COR-L47 (cell line): ENCODE measurements at places on chromosomes 13 and 19.
A peak's percentile ranks its signal among the peaks of the same experiment; 100 is the strongest.

DNA sequence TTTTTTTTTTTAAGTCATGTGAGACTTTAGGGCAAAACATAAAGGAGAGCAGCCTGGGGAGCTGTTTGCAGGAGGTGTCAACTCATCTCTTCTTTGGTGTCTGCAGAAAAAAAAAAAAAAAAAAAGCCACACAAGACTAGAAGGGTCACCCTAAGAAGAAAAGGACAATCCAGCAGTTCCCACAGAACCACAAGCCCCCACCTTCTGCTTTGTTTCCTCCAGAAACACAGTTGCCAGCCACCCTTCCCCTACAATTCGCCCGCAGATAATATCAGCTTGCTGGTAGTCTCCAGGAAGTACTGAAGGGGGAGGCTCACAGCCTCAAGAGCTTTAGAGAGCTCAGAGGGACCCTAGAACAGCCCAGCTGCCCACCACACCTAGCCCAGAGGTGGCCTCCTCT, 22.3 kb upstream of the ZBTB7A start:
- no peak for DNase-seq

DNA sequence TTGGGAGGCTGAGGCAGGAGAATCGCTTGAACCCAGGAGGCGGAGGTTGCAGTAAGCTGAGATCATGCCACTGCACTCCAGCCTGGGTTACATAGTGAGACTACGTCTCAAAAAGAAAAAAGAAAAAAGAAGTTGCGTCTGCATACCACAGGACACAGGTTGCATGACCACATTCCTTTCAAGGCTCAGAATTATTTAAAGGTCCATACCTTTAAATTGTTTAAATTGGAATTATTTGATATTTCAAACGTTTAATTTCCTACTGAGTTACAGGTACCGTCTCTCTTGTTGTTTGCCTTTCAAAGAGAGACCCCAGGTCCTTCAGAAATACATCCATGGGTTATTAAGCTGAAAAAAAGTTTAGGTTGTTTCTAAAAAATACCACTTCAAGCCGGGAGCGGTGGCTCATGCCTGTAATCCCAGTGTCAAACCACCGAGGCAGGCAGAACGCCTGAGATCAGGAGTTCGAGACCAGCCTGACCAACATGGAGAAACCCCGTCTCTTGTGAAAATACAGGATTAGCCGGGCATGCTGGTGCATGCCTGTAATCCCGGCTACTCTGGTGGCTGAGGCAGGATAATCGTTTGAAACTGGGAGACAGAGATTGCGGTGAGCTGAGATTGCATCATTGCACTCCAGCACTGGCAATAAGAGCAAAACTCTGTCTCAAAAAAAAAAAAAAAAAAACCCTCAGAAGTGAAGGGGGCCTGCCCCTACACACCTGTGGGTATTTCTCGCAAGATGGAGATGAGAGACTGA, 18.6 kb downstream of the ZNF816 start:
- DNase-seq = no peak

GRCh38 chr19:15072930-15073647, 8.9 kb upstream of the OR1I1 start:
- no peak for DNase-seq

DNA sequence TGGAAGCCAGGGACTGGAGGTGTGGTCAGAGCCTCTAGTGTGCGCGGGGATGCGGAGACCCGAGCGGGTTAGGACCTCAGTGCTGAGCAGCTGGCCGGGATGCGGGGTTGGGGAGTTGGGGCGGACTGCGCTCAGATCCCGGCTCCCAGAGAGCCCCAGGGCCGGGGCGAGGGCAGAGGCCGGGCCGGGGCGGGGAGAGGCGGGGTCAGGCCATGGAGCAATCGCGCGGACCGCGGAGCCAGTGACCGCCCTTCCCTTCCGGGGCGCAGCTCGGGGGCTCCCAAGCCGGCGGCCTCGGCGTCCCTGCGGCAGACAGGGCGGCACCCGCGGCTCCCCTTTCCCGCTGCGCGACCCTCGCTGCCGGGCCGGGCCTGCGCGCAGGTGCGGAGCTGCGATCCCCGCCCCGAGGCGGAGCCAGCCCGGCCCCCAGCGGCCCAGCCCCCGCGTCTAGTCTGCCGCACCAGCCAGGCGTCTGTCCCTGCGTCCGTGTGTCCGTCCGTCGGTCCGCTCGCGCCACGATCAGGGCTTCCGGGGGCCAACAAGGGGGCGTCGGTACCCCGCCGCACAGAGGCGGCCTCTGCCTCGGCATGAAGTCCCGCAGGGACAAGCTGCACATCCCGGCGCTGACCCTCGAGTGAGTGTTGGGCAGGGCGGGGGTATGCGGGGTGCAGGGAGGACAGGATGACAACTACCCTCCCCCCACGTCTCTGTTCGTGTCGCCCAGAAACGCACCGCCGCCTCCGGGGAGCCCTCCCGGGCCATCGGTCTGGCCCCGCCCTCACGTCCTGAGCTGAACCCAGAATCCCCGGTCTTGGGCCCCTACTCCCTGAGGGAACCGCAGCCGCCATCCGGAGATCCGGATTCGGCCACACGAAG, 12.4 kb downstream of the MAST3 start:
- no peak for DNase-seq

DNA sequence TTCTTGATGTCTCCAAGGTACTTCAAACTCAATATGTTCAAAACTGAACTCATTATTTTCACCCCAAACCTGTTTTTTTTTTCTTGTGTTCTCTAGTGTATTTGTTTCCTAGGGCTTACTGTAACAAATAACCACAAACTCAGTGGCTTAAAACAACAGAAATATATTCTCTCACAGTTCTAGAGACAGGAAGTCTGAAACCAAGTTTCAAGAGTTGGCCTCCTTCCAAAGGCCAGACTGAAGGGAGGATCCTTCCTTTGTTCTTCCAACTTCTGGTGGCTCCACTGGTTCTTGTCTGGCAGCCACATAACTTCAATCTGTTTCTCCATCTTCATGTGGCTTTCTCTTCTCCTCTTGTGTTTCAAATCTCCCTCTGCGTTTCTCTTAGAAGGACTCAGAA, 62.0 kb upstream of the PDCD5 start:
- no peak for DNase-seq

DNA sequence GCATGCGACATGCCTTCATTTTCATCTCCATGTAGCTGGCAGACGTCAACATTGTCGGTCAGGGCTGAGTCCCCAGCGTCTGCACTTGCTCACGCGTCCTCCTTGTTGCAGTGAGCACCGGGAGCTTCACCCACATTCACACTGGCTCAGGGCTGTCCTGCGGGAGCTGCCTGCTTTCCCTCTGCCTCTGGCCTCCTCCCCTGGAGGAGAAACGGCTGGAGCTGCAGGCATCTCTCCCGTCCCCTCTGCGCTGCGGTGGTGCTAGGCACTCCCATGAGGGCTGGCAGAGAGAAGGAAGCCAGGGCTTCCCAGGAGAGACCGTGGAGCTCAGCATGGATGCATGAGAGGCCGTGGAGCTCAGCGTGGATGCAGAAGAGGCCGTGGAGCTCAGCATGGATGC, 18.4 kb upstream of the TMEM255B start:
- no peak for DNase-seq

GRCh38 chr13:35025314-35025713, 83.2 kb downstream of the NBEA start:
- no peak for DNase-seq

GRCh38 chr19:46115396-46116106, 8.9 kb downstream of the IGFL3 start:
- no peak for DNase-seq

DNA sequence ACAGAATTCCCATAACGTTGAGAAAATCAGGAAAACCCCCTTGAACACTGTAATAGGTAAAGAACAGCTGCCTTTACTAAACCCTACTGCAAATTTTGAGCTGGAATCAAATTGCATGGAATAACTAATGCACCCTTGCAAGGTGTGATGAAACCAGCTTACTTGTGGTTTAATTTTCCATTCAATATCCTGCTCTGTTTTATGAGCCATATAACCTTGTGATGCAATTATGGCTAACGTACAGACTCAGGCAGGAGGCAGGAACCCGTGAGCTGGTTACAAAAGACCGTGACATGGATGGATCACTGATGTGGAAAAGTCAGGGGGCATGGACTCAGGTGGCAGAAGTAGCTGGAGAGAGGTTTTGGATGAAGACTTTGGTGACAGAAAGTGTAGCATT, 438.6 kb downstream of the COG6 start:
- DNase-seq = no peak

DNA sequence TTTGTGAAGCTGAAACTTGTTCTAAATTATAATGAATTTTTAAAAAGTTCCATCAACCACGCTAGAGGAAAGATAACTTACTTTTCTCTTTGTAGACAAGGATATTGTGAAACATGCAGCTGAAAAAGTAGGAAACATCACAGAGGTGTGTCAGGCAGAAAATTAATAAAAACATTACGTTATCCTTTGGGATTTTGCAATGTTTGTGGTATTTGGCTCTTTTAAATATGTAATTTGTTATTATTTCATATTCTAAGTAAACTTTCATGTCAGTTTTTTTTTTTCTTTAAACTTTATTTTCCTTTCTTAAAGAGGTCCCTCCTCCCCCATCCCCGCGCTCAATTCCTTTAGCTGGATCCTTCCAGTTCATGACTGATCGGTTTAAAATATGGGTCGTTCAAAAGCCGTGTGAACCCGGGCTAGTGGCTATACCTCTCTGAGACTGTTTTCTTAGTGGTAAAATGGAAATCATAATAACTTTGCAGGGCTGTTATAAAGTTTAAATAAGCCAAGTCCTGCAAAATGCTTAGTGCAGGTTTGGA, 740 bp upstream of the CCDC61 start:
- no peak for DNase-seq

DNA sequence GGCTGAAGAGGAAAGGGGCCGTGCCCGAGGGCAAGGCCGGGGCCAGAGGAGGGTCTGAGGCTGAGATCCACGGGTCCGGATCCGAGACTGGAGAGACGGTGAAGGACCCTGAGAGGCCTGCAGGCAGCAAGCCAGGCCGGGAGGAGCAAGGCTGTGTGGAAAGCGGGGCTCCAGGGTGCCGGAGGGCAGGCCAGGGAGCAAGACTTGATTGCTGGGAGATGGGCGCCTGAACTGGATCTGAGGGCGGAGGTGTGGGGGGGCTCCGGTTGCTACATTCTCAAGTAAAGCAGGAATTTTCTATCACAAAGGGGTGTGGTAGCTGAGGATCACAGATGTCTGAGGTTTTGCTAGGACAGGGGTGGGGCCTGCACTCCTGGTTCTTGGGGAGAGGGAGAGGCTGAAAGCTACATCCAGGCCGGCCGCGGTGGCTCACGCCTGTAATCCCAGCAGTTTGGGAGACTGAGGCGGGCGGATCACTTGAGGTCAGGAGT, 3.8 kb downstream of the MAMSTR start:
- DNase-seq = no peak

- peak; percentile 60 for DNase-seq
Observed at GRCh38 chr19:11125994-11126685, 29.4 kb downstream of the SPC24 start.

DNA sequence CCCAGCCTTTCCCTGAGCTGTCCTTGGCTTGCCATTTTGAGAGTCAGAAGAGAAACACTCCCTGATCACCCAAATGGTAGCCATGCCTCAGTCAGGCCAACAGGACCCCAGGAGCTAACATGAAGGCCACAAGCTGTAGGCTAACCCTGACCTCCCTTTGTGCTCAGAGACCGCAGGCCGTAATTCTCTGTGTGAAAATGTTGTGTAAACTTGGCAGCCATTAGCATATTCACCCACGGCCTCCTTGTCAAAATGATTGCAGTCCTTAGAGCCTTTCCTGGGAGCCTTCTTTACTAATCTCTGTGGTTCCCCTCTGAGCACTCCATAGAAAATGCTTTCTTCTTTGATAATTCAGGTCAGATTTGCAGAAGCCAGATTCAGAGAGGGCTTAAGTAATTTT, 418.9 kb downstream of the COG6 start:
- no peak for DNase-seq

GRCh38 chr13:36549755-36550154, 117.5 kb downstream of the CCNA1 start:
- DNase-seq = peak; percentile 6

- no peak for DNase-seq
Observed at GRCh38 chr13:80469853-80470381, 129.0 kb upstream of the SPRY2 start.

DNA sequence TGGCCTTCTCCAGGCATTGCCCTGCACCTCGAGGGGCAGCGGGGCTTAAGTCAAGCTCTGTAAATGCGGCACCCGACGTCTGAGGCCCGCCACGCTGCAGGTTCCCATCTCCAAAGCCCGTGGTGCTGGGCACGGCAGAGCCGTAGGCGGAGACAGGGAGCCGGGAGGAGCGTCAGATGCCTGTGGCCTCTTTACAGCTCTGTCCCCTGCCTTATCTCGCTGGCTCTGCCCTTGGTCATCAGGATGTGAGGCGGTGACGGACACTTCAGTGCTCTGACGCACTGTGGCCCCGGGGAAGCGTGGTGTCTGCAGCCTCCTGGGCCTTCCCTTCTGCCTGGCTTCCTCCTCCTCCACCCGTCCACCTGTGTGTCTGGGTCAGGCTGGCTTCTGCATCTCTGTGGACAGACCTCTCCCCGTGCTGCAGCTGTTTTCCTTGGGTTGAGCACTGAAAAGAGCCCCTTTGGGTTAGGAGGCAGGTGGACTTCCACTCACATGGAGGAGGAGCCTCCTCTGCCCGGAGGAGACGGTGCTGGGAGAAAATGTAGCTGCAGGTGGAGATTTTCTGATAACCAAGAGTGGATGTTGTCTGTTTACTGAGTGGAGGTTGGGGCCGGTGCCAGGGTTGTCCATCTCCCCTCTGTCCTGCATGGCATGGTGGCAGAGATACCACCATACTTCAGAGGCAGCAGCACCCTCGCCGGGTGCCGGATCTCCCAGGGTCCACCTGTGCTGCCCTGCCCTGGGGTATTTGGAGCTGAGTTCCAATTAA, 14.6 kb downstream of the MCF2L start:
- no peak for DNase-seq

DNA sequence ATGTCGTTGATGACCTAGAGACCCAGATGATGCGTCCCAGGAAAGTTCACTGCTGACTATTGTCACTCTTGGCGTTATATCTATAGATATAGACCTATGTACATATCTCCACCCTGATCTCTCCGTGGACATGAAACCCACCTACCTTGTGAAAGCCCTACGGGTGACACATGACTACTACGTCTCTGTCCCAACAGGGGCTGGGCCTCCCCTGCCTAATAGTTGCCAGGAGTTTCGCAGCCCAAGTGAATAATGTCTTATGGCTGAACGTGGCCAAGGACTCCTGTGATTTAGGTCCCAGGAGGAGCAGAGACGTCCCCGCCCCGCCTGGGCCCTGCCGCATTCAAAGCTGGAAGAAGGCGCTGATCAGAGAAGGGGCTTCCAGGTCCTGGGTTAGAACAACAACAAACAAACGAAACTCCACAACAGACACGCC, 4.9 kb upstream of the POU4F1 start:
- no peak for DNase-seq

GRCh38 chr19:19661141-19661674, 2.3 kb downstream of the ATP13A1 start:
- DNase-seq = no peak

DNA sequence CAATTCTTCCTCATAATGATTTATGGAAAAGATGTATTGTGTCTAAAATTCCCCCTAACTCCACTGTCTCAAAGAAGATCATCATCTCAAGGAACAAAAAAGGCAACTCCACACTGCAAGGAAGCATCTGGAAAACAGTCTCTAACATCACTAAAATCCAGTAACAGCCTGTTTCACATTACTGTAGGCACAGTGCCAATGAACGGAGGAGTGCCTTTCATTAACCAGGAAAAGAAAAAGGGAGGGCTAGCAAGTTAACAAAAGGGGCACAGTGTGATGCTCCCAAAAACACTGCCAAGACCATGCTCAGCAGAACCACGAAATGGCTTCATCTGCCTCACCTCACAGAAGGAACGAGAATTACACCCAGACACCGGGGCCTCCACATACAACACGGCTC, 8.5 kb downstream of the TMTC4 start:
- peak; percentile 90 for DNase-seq
